ENCODE measurements at places on chromosomes 7 and 10. TPM values are rescaled to one million over a fixed set of nuclear protein-coding genes. Genes with fewer than 3 reads are reported as not detected.

Gene LRRC61
- total RNA-seq: 10.2 TPM

Gene GPR15LG
- total RNA-seq: not detected

Gene CRHR2
- not detected for total RNA-seq

Gene TRUB1
- 11.3 TPM for total RNA-seq

Gene PCLO
- total RNA-seq: 5.3 TPM

Gene AQP1
- 1,132 TPM for total RNA-seq

Gene LRCH4
- 88.0 TPM for total RNA-seq

Gene NKX1-2
- not detected for total RNA-seq

Gene SHTN1
- 40.4 TPM for total RNA-seq

Gene CHRM2
- total RNA-seq: 1.1 TPM

Gene TRPV5
- total RNA-seq: not detected

Gene HOXA11
- total RNA-seq: not detected

GRCh38 chr7:127413962-127414361 lies 21.5 kb upstream of the ZNF800 start:
- no peak for DNase-seq
- no peaks in the 10 kb centered on the region for H3K36me3 ChIP-seq
- peaks cover 4% of the 10 kb centered on the region for H3K4me1 ChIP-seq
- no peak overlapping the region for H3K27ac ChIP-seq
- H3K27me3 ChIP-seq: no peaks in the 10 kb centered on the region

DNA sequence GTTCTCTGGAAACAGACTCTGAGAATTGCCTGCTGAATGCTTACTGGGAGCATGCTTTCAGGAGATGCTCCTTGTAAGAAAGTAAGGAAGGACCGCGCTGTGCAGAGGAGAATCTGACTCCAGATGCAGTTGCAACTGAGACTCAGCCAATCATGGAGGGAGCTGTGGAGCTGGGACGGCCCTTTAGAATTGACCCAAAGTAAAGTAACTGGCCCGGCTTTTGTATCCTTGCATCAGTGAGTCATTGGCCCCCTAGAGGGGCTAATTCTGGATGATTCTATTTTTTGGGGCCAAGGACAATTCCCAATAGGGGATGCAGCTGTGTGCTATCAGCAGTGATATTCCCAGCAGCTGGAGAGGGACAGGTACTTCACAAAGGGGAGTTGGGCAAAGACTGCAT lies 170.4 kb downstream of the PTEN start:
- DNase-seq: no peak
- H3K27ac ChIP-seq: no peak overlapping the region
- no peaks in the 10 kb centered on the region for H3K27me3 ChIP-seq
- no peaks in the 10 kb centered on the region for H3K36me3 ChIP-seq

GRCh38 chr10:118277871-118278270 lies 64.3 kb downstream of the FAM204A start:
- no peaks in the 10 kb centered on the region for H3K27me3 ChIP-seq
- no peaks in the 10 kb centered on the region for H3K36me3 ChIP-seq
- DNase-seq: no peak
- H3K4me3 ChIP-seq: no peak overlapping the region

DNA sequence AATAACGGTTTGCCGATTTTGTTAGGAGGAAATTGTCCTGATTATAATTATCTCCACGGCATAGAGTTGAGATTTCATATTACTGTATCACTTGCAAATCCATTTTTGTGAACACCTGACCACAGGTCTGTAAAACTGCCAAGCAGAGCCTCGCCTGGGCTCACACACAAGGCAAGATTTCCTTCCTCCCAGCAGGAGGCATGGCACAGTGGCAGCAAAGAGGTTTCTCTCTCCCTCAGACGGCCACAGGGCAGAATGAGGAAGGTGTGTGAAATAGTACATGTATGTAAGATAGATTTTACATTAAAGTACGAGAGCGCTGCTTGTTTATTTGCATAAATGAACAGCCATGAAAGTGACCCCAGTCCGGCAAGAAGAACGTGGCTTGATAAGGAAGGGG lies 130.1 kb downstream of the CELF2 start:
- no peaks in the 10 kb centered on the region for H3K36me3 ChIP-seq
- H3K4me1 ChIP-seq: peaks cover 53% of the 10 kb centered on the region
- no peak overlapping the region for H3K4me3 ChIP-seq

- H3K36me3 ChIP-seq: no peaks in the 10 kb centered on the region
- H3K27me3 ChIP-seq: no peaks in the 10 kb centered on the region
- DNase-seq: no peak
- H3K4me1 ChIP-seq: no peaks in the 10 kb centered on the region
- no peak overlapping the region for H3K4me3 ChIP-seq
Measured at GRCh38 chr10:120105001-120105400, 212.5 kb downstream of the SEC23IP start.

- H3K27ac ChIP-seq: peak overlapping the region; percentile 84
- DNase-seq: no peak
- peaks cover 14% of the 10 kb centered on the region for H3K4me1 ChIP-seq
- no peaks in the 10 kb centered on the region for H3K36me3 ChIP-seq
- no peaks in the 10 kb centered on the region for H3K27me3 ChIP-seq
Measured at GRCh38 chr10:95758351-95759025, 2.5 kb downstream of the ENTPD1 start.

DNA sequence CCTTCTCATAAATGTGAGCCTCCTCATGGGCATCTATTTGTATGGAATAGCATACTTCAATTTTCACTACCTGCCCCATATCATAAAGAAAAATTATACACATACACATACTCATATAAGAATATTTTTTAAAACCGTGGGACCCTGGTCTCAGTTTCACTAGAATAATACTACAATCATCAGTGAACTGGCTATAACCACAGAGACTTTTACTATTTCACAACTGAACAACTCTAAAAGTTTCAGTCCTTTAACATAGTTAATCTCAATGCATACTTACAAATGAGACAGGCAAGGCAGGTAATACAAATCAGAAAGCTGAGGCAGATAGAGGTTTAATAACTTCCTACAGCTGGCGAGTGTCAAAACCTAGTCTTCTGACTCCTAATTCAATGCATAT lies 83.1 kb downstream of the LRRN3 start:
- H3K4me3 ChIP-seq: no peak overlapping the region
- H3K27me3 ChIP-seq: no peaks in the 10 kb centered on the region
- H3K4me1 ChIP-seq: no peaks in the 10 kb centered on the region

DNA sequence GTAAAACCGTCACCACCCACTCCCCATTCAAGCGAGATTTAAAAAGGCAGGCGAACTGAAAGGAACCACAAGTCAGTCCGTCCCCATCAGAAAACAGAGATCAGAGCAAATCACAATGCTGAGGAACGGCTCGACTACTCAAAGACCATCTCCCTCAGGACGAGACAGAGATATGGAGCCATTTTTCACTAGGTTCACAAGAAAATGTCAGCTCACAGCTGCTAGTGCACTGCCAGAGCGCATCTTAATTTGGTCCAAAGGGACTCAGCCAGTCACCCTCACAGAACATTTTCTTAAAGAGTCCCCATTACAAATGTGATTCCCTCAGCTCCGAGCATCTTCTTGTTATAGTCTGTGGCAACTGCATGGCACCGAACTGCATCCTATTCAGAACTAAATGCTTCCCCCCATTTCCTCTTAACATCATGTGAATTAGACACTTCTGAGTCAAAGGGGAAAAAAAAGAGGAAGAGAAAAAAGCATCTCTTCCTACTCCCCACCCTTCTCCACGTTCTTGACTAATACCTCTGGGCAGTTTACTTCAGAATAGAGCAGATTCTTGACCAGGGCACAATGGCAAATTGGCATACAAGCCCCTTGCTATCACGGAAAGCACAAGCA lies 683.9 kb downstream of the MAGI2 start:
- no peaks in the 10 kb centered on the region for H3K27me3 ChIP-seq
- no peak overlapping the region for H3K4me3 ChIP-seq
- DNase-seq: no peak
- no peak overlapping the region for H3K27ac ChIP-seq

DNA sequence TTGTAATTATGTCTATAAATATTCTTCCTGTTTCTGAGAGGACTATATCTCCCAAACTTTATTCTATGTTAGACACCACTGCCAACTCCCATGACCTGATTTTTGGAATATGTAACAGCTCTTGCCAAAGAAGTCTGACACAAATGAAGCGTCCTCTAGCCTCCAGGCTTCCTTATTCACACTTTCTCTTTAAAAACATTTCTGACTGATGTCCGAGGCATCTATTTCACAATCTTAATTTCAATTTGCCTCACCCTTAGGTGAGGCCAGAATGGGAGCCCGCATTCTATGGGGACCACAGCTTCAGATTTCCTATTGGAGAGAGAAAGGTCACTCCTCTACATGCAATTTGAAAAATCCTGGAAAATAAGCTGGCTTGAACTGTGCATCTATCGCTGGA lies 873.2 kb downstream of the GATA3 start:
- H3K27me3 ChIP-seq: no peaks in the 10 kb centered on the region
- no peaks in the 10 kb centered on the region for H3K4me1 ChIP-seq
- no peaks in the 10 kb centered on the region for H3K36me3 ChIP-seq
- DNase-seq: no peak
- H3K27ac ChIP-seq: no peak overlapping the region
- no peak overlapping the region for H3K4me3 ChIP-seq

DNA sequence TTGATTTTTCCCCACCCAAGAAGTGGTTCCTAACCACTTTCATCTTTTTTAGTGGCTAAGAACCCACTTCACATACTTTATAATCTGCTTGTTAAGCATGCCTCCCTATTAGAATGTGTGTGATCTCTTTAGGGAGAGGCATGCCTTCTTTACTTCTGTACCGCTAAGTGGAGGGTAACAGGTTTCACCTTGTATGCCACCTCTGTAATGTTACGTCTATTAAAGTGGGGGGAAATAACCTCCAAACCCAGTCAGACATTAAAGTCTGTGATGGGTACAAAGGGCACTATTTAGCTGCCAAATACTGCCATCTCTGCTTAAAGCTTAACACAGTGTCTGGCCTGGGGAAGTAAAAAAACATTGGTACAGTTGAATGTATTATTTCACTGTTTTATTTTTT lies 51.9 kb downstream of the EPC1 start:
- no peaks in the 10 kb centered on the region for H3K27me3 ChIP-seq
- H3K27ac ChIP-seq: no peak overlapping the region
- H3K36me3 ChIP-seq: peaks cover 46% of the 10 kb centered on the region
- H3K4me1 ChIP-seq: peaks cover 29% of the 10 kb centered on the region
- no peak for DNase-seq
- no peak overlapping the region for H3K4me3 ChIP-seq

GRCh38 chr7:130359276-130359857 lies 14.8 kb downstream of the CPA5 start:
- DNase-seq: peak; percentile 28
- H3K4me3 ChIP-seq: no peak overlapping the region
- no peaks in the 10 kb centered on the region for H3K27me3 ChIP-seq

- H3K27me3 ChIP-seq: peaks cover 41% of the 10 kb centered on the region
- H3K36me3 ChIP-seq: no peaks in the 10 kb centered on the region
- peaks cover 30% of the 10 kb centered on the region for H3K4me1 ChIP-seq
- DNase-seq: no peak
- H3K4me3 ChIP-seq: no peak overlapping the region
Measured at GRCh38 chr10:111080224-111080623, 3.4 kb downstream of the ADRA2A start.

GRCh38 chr7:124029396-124030188 lies 3.3 kb downstream of the TMEM229A start:
- H3K27me3 ChIP-seq: peaks cover 34% of the 10 kb centered on the region
- H3K4me3 ChIP-seq: no peak overlapping the region
- H3K4me1 ChIP-seq: peaks cover 9% of the 10 kb centered on the region
- no peaks in the 10 kb centered on the region for H3K36me3 ChIP-seq
- no peak for DNase-seq

GRCh38 chr10:70985824-70986622 lies 97.7 kb upstream of the PCBD1 start:
- H3K36me3 ChIP-seq: no peaks in the 10 kb centered on the region
- no peak overlapping the region for H3K27ac ChIP-seq
- no peaks in the 10 kb centered on the region for H3K4me1 ChIP-seq
- no peak overlapping the region for H3K4me3 ChIP-seq
- no peak for DNase-seq

DNA sequence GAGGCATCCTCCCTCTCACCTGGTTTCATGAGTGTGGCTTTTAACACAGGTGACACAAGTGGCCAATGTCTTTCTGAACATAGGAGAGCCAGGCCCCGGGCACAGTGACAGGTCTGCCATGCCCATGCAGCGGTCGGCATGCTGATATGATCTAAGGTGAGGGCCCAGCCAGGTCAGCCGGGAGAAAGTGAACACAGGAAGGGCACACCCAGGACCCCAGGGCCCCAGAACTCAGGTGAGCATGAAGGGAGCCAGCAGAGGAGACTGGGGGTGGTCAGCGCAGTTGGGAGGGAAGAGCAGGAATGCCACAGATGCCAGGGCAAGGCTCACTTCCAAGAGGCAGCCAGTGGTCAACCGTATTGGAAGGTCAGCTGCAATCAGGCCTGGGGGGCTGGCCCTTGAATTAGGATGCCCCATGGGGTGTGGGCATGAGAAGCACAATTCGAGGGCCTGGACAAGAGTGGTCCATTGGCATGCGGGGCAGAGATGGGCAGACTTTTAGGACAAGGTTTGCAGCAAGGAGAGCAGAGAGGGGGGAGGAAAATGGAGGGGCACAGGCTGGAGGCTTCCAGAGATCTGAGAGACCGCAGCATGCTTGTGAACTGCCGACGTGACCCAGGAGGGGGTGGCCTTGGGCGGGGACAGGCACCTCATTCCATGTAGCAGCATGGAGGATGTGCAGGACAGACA lies 3.9 kb upstream of the INPP5A start:
- no peaks in the 10 kb centered on the region for H3K27me3 ChIP-seq
- H3K27ac ChIP-seq: peak overlapping the region; percentile 30
- DNase-seq: no peak
- no peaks in the 10 kb centered on the region for H3K36me3 ChIP-seq
- H3K4me1 ChIP-seq: peaks cover 5% of the 10 kb centered on the region
- no peak overlapping the region for H3K4me3 ChIP-seq

- H3K4me3 ChIP-seq: no peak overlapping the region
- H3K27ac ChIP-seq: peak overlapping the region; percentile 72
- no peaks in the 10 kb centered on the region for H3K36me3 ChIP-seq
- H3K27me3 ChIP-seq: no peaks in the 10 kb centered on the region
- no peak for DNase-seq
Measured at GRCh38 chr10:114685456-114685855, 27.4 kb upstream of the ABLIM1 start.

- no peak overlapping the region for H3K27ac ChIP-seq
- no peak for DNase-seq
- no peaks in the 10 kb centered on the region for H3K4me1 ChIP-seq
- H3K27me3 ChIP-seq: no peaks in the 10 kb centered on the region
- no peak overlapping the region for H3K4me3 ChIP-seq
Measured at GRCh38 chr10:46530249-46531186, 25.9 kb downstream of the GPRIN2 start.

- no peak overlapping the region for H3K4me3 ChIP-seq
- H3K4me1 ChIP-seq: peaks cover 9% of the 10 kb centered on the region
- no peak for DNase-seq
Measured at GRCh38 chr7:1954366-1955004, 278.3 kb downstream of the MAD1L1 start.

DNA sequence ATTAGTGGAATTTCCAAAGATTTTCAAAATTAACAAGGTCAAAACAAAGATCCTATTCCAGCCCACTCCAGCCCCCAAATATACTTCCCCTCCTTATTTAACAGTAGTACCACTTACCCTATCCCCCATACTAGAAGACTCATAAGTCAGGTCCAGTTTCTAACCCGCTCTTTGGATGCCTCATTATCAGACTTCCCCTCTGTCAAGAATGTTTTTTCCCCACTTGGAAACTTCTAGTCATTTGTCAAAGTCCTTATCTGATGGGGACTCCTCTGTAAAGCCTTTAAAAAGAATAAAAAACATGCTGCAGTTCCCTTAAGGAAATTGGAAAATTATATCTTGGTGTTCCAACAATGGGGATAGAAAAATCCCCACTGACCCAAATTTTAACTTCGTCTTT lies 70.1 kb downstream of the IMMP2L start:
- DNase-seq: no peak
- H3K27ac ChIP-seq: no peak overlapping the region
- no peak overlapping the region for H3K4me3 ChIP-seq
- no peaks in the 10 kb centered on the region for H3K27me3 ChIP-seq

All from upper lobe of right lung (tissue), 1 donor.